ENCODE measurements at places on chromosomes 4 and X.

GRCh38 chr4:38223782-38224236, 263.6 kb downstream of the PTTG2 start:
- no peak for DNase-seq

DNA sequence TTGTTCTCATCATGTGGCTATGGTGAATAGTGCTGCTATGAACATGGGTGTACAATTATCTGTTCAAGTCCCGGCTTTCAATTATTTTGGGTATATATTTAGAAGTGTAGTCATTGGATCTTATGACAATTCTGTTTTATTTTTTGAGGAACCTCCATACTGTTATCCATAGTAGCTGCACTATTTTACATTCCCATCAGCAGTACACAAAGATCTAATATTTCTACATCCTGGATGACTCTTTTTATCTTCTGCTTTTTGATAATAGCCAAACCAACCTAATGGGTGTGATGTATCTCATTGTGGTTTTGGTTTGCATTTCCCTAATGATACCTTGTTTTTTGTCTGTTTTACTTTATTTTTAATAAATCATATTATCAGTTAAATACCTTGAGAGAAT, 12.9 kb upstream of the IL13RA1 start:
- DNase-seq: no peak

- DNase-seq: no peak
These were observed 102.0 kb upstream of the ARHGAP24 start for GRCh38 chr4:85372966-85373365.

DNA sequence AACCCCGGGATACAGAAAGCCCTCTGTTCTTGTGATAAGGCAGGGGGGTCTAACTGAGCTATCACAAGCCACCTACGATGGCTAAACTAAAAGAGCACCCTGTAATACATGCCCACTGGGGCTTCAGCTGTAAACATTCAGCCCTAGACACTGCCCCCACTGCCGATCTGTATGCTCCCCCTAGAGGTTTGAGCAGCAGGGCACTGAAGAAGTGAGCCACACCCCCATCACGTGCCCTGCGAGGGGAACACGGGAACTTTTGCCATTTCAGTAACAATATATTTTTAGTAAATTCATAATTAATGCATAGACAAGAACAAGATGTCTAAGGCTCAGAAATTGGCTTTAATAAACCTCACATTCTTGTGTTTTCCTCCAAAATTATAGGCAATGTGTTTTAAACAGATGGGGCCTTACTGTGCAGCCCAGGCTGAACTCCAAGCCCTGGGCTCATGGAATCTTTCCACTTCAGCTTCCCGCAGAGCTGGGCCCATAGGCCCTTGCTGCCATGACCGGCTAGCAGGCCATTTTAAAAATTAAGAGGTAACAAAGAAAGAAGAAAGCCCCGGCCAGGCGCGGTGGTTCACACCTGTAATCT, 235.3 kb upstream of the SFRP2 start:
- no peak for DNase-seq

- no peak for DNase-seq
These were observed 625 bp downstream of the RTL9 start for GRCh38 chrX:110359273-110359672.
